ENCODE measurements at places on chromosomes 2 and 18. TPM values are rescaled to one million over a fixed set of nuclear protein-coding genes. Genes with fewer than 3 reads are reported as not detected.

GRCh38 chr2:9167718-9168657 lies 38.6 kb upstream of the ASAP2 start:
- H3K27ac ChIP-seq, result peak overlapping the region; percentile 81
- no peaks in the 10 kb centered on the region for H3K27me3 ChIP-seq
- peaks cover 45% of the 10 kb centered on the region for H3K4me1 ChIP-seq

DNA sequence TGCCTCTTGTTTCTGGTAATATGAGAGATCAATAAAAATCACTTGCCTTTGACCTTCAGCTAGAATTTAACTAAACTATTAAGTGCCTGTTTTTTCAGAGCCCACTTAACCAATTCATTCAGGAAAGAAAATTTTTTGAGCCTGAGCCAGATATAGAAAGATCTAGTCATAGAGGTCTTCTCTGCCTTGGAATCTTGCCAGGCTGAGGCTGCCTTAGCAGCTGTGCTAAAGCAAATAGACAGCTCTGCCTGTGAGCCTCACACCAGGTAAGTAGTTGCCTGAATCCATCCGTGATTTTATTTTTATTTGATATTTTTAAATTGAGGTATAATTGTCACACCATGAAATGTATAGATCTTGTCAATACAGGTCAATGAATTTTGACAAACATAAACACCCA lies 27.4 kb downstream of the EVX2 start:
- H3K4me3 ChIP-seq, result no peak overlapping the region
- H3K36me3 ChIP-seq, result no peaks in the 10 kb centered on the region
- H3K27ac ChIP-seq, result no peak overlapping the region

- H3K4me3 ChIP-seq, result no peak overlapping the region
- DNase-seq, result no peak
- no peaks in the 10 kb centered on the region for H3K4me1 ChIP-seq
- no peaks in the 10 kb centered on the region for H3K36me3 ChIP-seq
Measured at GRCh38 chr2:227772197-227772661, 26.5 kb downstream of the SCYGR8 start.

DNA sequence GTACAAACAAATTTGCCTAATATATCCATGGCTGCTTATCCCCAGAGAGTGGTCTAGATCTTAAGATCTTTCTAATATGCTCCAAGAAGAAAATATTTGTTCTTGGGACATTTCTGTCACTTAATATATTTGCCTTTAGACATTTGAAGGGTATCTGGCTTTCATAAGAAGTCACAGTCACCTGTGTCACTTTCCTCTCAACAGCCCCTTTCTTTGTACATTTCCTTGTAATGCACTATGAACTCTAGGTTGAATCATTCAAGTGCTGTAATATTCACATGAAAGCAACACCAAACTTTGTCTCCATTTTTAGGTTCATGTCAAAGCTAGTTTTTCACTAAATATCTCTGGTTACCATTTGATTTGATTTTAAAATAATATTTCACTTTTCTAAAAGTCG lies 41.4 kb upstream of the NABP1 start:
- H3K4me3 ChIP-seq, result no peak overlapping the region
- no peaks in the 10 kb centered on the region for H3K27me3 ChIP-seq
- no peaks in the 10 kb centered on the region for H3K36me3 ChIP-seq

DNA sequence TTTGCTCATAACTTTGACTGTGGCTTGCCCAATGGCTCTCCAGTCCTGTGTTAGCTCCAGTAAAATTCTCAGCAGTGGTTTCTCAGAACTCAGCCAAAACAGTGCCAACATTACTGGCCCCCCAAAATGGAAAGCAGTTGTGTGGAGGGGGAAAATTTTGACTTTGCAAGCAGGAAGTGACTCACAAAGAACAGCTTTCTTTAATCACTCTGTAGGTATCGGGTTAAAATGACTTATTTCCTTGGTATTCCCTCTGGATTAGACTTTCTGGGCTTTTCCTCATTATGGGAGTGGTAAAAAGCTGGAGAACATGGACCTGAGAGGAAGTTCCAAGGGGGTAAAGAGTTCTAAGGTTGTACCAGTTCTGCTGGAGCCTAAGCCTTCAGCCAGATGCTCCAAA lies 175.7 kb upstream of the RND3 start:
- no peaks in the 10 kb centered on the region for H3K27me3 ChIP-seq
- peaks cover 9% of the 10 kb centered on the region for H3K4me1 ChIP-seq
- peaks cover 8% of the 10 kb centered on the region for H3K36me3 ChIP-seq
- H3K27ac ChIP-seq, result peak overlapping the region; percentile 69
- DNase-seq, result no peak
- H3K4me3 ChIP-seq, result no peak overlapping the region

- no peaks in the 10 kb centered on the region for H3K36me3 ChIP-seq
- no peaks in the 10 kb centered on the region for H3K4me1 ChIP-seq
- H3K4me3 ChIP-seq, result no peak overlapping the region
- DNase-seq, result no peak
- H3K27ac ChIP-seq, result no peak overlapping the region
Measured at GRCh38 chr18:67144329-67144728, 372.2 kb downstream of the DSEL start.

DNA sequence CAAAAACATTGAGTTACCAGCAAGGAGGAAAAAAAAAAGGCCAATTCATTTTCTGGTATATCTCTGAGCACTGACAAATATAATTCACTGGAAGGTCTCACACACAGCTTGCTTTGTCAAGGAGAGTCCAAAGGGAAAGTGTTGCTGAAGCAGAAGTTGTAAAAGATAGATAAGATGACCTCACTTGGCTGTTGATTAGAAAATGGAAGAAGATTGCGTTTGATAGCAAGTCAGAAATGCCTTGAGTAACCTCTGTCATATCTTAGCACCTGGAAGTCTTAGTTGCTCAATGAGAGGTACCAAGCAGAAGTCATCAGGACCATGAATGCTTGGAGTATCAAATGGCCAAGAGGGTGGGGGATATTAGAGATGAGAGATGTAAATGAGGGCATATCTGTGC lies 105.2 kb downstream of the FSHR start:
- H3K36me3 ChIP-seq, result no peaks in the 10 kb centered on the region
- H3K4me3 ChIP-seq, result no peak overlapping the region
- H3K27me3 ChIP-seq, result no peaks in the 10 kb centered on the region
- no peaks in the 10 kb centered on the region for H3K4me1 ChIP-seq

DNA sequence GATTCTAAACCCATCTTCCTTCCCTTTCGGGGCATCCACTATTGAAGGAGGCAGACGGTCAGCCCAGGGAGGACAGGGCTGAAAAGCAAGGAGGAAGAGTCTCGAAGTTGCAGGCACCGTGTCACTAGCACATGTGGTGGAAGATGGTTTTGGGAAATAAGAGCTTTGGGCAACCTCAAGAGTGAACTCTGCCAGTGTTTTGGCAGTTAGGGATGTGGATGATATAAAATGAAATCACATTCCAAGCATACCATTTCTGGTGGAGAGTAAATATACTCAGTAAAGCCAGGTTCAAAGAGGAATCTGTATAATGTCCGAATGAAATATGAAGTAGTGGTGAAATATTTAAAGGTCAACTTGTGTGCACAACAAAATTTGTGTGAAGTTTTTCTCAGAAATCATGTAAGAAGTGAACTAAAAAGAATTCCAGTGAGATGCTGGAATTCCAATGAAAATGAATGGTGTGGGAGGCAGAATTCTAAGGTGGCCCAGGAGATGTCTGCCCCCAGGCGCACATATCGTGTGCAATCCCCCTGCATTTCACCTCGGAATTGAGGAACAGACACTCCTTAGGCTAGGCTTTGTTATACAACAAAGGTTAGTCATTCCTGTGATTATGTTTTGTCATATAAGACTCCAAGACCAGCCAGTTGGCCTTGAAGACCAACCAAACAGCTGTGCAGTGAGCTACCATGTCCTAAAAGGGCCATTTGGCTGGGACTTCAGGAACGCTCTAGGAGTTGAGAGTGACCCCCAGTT lies 147.1 kb downstream of the SH3BP4 start:
- no peaks in the 10 kb centered on the region for H3K36me3 ChIP-seq
- peaks cover 40% of the 10 kb centered on the region for H3K4me1 ChIP-seq
- peak overlapping the region; percentile 39 for H3K27ac ChIP-seq
- DNase-seq, result peak; percentile 57
- H3K4me3 ChIP-seq, result no peak overlapping the region

- no peaks in the 10 kb centered on the region for H3K27me3 ChIP-seq
- peaks cover 4% of the 10 kb centered on the region for H3K36me3 ChIP-seq
- no peak for DNase-seq
- H3K4me1 ChIP-seq, result peaks cover 3% of the 10 kb centered on the region
Measured at GRCh38 chr2:46780801-46781445, 134.7 kb downstream of the MCFD2 start.

DNA sequence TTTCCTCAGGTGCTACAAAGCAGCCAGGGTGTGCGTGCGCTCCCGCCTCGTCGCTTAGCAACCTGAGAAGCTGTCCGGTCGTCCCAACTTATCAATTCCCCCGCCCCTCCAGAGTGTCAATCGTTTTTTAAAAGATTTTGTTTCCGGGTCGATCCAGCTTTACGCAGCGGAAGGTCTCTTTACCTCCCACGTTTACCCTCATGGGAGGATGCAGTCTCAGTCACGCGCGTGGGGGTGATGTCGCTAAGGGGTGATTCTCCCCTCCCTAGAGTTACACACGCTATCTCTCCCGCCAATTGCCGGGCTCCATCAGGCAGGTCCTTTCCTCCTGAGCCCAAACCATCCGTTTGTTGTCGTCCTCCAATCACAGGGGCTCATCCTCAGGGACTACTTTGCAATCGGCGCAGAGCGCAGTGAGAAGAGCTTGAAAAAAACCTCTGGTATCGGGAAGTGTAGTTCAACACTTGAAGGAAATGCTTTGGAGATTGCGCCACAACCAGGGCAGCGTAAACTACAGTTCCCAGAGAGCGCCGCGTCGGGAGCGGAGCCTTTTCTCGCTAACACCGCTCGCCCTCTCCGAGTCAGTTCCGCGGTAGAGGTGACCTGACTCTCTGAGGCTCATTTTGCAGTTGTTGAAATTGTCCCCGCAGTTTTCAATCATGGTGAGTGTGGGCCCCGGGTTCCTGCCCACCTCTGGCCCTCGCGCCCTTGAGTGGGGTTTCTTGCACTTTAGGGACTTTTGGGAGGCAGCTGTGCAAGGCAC lies at the start of the genes MDH1 and WDPCP:
Gene MDH1, plus strand, starts transcription at position 579 of the 763 bp plus-strand sequence. Its CDS starts 81 bp downstream, at position 660.
Gene WDPCP, minus strand, starts transcription at position 93 of the 763 bp plus-strand sequence. CDS start 206 bp downstream, outside the sequence.
- peaks cover 28% of the 10 kb centered on the region for H3K4me1 ChIP-seq
- DNase-seq, result peak; percentile 96
- H3K27ac ChIP-seq, result peak within 1 kb of the TSS; percentile 100
- peak within 1 kb of the TSS; percentile 99 for H3K4me3 ChIP-seq

DNA sequence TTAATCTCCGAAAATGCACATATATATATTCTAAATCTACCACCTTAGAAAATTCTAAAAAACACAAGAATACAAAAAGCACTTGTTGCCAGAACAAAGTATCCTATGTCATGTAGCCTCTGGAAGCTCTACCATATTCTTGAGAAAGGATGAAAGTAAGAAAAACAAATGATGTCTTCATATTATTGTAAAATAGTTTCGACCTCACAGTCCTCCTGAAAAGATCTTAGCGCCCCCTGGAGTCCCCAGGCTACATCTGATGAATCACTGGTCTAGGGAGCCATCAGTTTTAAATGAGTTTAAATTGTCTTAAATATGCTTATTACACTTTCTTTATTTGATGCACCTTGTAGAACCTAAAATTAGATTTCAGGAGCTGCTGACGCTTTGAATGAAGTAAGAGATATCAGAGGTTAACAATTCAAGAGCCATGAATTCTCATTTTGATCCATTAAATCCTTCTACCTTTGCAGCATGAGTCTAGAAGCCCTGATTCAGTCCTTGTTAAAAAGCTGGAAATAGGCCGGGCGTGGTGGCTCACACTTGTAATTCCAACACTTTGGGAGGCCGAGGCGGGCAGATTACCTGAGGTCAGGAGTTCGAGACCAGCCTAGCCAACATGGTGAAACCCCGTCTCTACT lies 138.8 kb downstream of the MCFD2 start:
- H3K36me3 ChIP-seq, result no peaks in the 10 kb centered on the region
- no peaks in the 10 kb centered on the region for H3K27me3 ChIP-seq
- H3K27ac ChIP-seq, result no peak overlapping the region
- H3K4me3 ChIP-seq, result no peak overlapping the region
- no peak for DNase-seq

- H3K4me1 ChIP-seq, result peaks cover 4% of the 10 kb centered on the region
- no peak overlapping the region for H3K27ac ChIP-seq
- no peak for DNase-seq
- H3K4me3 ChIP-seq, result no peak overlapping the region
- H3K36me3 ChIP-seq, result peaks cover 7% of the 10 kb centered on the region
- H3K27me3 ChIP-seq, result no peaks in the 10 kb centered on the region
Measured at GRCh38 chr2:26400723-26401122, 997 bp upstream of the DRC1 start.

DNA sequence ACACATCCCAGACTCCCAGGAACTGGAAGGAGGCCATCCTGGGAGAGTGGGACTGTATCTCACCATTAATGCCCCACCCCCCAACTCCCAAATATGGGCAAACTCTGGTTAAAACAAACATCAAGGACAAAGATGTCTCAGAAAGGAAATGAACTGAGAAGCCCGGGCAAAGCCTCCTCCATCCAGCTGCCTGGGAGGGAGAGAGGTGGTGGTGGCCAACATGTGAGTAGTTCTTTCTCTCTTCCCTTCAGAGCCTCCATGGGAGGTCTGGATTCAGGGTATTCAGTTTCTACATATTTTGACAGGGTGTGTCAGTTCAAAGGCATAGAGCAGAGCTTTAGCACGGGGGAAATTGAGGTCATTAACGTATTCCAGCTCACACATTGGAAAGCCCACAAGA lies 57.5 kb downstream of the CXCR4 start:
- DNase-seq, result no peak
- peaks cover 12% of the 10 kb centered on the region for H3K27me3 ChIP-seq
- H3K36me3 ChIP-seq, result no peaks in the 10 kb centered on the region

DNA sequence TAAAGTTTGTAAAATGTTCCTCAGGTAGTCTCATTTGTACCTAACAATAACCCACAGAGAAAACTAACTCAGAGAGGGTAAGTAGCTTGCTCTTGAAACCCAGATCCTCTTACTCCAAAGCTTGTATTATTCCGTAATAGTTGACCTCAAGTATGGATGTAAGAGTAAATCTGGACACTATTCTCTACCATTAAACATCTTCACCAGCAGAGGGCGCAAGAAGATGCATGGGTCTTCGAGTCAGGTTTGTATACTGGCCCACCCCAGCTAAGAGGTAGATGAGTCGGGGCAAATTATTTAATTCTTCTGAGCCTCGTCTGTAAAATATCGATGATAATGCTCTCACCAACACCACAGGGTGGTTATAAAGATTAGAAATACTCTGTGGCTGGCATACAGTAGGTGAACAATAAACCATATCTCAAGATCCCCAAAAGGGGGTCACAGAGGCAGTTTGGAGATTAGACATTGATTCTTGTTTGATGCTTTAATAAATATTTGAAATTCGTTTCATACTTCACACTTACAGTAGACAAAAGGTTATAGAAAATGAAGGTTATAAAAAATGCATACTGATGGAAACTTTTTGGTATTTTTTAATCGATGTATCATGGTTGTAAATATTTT lies 3.5 kb upstream of the CABLES1 start:
- no peak overlapping the region for H3K4me3 ChIP-seq
- no peak overlapping the region for H3K27ac ChIP-seq
- DNase-seq, result no peak
- H3K4me1 ChIP-seq, result peaks cover 29% of the 10 kb centered on the region
- H3K36me3 ChIP-seq, result no peaks in the 10 kb centered on the region

- DNase-seq, result no peak
- peaks cover 20% of the 10 kb centered on the region for H3K36me3 ChIP-seq
- no peak overlapping the region for H3K27ac ChIP-seq
- no peaks in the 10 kb centered on the region for H3K27me3 ChIP-seq
- no peaks in the 10 kb centered on the region for H3K4me1 ChIP-seq
Measured at GRCh38 chr18:55559739-55560138, 28.3 kb downstream of the TCF4 start.

Gene ZNF396
- 1.9 TPM for total RNA-seq

Gene TPO
- total RNA-seq, result not detected

Gene PXDN
- total RNA-seq, result 488 TPM

Gene BCL11A
- 10.7 TPM for total RNA-seq

Gene CHRNG
- not detected for total RNA-seq

Gene CROCC2
- total RNA-seq, result not detected

Gene CD207
- total RNA-seq, result not detected

Gene CNOT11
- 36.8 TPM for total RNA-seq
